NCI-H524 (cell line): ENCODE measurements at places on chromosomes 13 and 19.
A peak's percentile ranks its signal among the peaks of the same experiment; 100 is the strongest.

- DNase-seq: peak; percentile 64
These were observed 18.9 kb upstream of the ZSCAN5A start for GRCh38 chr19:56333506-56333905.

- no peak for DNase-seq
These were observed 15.5 kb upstream of the CYP4F2 start for GRCh38 chr19:15913384-15913783.

- no peak for DNase-seq
These were observed 68.3 kb downstream of the DNAJC3 start for GRCh38 chr13:95745289-95745688.

- DNase-seq: no peak
These were observed 15.9 kb upstream of the EFNB2 start for GRCh38 chr13:106551350-106551749.

GRCh38 chr13:50122455-50122854, 107.2 kb downstream of the KCNRG start:
- no peak for DNase-seq

GRCh38 chr19:5091018-5091683, 122.2 kb downstream of the KDM4B start:
- peak; percentile 97 for DNase-seq

GRCh38 chr13:98568918-98569317, 8.0 kb downstream of the STK24 start:
- no peak for DNase-seq

DNA sequence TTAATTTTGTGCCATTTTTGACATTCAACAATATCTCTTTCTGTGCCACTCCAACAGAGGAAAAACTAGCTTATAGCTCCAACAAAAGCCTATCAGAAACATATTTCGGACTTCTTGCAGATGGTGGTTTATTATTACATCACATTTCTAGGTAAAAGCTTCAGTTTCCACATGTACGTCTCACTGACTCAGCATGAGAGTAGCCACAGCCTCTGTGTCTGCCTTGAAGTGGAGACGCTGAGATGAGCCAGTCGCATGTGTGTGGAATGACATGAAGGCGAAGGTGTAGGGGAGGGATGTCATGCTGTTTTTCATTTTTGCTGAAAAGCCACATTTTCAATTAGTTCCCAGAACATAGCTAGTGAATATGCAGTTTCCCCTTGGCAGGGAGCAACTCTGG, 598.6 kb downstream of the EFNB2 start:
- DNase-seq: no peak

DNA sequence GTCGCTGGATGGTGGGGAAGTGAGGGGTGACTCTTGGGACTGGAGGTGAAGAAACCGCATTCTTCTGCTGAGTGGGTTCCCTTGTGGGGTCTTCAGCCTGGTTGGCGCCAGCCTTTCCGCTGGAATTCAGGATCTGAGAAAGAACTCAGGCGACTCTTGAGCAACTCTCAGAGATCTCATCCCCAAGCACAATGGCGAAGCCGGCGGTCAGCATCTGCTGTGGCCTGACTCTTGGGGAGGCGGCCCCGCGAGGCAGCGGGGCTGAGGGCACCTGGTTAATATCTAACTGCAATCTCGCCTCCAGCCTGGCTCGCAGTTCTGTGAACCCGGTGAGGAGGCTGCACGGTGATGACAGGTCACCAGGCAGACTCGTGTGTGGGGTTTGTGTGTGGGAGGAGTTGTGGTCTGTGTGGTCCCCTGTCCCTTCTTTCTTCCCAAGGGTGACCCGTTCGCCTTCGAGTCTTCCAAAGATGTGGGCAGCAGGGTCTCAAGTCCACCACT, 883 bp downstream of the ZNF441 start:
- peak; percentile 26 for DNase-seq

- DNase-seq: no peak
These were observed 124.0 kb upstream of the FNDC3A start for GRCh38 chr13:48851707-48852106.

- no peak for DNase-seq
These were observed 1435.7 kb downstream of the UQCRFS1 start for GRCh38 chr19:27777242-27777641.

- no peak for DNase-seq
These were observed 53.9 kb upstream of the AMER2 start for GRCh38 chr13:25225970-25226369.

DNA sequence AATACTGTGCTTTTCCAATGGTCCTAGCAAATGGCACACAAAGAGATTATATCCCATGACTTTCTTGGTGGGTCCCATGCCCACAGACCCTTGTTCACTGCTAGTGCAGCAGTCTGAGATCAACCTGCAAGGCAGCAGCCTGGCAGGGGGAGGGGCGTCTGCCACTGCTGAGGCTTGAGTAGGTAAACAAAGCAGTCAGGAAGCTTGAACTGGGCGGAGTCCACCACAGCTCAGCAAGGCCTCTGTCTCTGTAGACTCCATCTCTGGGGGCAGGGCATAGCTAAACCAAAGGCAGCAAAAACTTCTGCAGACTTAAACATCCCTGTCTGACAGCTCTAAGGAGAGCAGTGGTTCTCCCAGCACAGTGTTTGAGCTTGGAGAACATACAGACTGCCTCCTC, 82.9 kb downstream of the ZNF737 start:
- no peak for DNase-seq

GRCh38 chr13:25990801-25991200, 61.0 kb downstream of the SHISA2 start:
- DNase-seq: no peak

- DNase-seq: no peak
These were observed 1390.6 kb downstream of the UQCRFS1 start for GRCh38 chr19:27822336-27822735.

GRCh38 chr13:45882626-45883025, 31.1 kb upstream of the SIAH3 start:
- no peak for DNase-seq

DNA sequence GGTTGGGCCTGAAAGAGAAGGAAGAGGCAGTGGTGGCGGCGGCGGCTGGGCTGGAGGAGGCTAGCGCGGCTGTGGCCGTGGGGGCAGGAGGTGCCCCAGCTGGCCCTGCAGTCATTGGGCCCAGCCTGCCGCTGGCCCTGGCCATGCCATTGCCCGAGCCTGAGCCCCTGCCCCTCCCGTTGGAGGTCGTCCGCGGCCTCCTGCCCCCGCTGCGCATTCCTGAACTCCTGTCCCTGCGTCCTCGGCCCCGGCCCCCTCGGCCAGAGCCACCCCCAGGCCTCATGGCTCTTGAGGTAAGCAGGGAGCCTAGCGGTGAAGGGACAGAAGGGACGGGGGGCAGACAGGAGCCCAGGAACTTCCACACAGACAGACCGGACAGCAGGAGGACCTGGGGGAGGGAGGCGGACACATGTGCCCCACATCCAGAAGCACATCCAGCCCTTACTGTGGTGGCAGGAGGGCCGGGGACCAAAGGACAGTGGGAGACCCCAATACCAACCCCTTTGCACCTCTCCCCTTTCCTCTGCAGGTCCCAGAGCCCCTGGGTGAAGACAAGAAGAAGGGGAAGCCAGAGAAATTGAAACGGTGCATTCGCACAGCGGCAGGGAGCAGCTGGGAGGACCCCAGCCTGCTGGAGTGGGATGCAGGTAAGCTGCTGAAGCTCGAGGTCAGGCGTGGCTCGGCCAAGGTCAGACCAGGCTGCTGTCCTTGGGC, 5.0 kb downstream of the RBM42 start:
- no peak for DNase-seq

DNA sequence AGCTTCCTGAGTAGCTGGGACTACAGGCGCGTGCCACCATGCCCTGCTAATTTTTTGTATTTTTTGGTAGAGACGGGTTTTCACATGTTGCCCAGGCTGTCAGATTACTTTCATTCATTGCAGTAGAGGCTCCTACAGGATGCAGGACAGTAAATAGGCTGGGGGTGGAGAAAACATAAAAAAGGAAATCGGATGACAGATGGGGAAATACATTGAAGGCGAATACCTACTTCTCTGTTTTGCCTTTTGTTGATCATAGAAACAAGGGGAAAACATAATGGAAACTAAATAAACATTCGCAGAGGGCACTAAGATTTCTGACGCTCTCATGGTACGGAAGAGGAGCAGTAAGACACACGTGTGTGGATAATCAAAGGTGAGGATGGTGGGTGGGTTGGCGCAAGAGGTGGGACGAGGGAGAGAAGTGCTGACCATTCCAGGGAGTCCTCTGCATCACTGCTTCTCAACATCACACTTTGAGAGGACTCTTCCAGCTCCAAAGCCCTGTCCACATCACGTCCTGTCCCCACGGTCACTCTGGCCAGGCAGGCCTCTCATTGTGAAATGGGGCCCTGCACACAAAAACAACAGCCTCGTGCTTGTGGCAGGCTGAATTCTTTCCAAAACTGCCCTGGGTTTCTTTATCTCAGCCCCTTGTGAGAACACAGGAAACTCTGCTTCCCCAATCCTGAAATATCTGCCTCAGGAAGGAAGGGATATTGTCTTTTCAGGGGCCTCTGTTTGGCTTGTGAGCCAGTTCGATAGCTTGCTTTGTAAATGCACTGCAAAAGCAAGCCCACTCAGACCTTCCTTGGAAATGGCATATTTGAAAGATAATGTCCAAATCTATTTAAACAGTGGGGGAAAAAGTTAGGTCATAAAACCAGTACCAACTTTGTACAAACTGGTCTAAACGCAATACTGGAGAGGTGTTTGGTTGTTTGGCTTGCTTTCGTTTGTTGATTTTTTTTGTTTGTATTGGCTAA, 188.5 kb downstream of the FOXO1 start:
- DNase-seq: no peak

- no peak for DNase-seq
These were observed 406.3 kb downstream of the DCT start for GRCh38 chr13:94073007-94073744.

DNA sequence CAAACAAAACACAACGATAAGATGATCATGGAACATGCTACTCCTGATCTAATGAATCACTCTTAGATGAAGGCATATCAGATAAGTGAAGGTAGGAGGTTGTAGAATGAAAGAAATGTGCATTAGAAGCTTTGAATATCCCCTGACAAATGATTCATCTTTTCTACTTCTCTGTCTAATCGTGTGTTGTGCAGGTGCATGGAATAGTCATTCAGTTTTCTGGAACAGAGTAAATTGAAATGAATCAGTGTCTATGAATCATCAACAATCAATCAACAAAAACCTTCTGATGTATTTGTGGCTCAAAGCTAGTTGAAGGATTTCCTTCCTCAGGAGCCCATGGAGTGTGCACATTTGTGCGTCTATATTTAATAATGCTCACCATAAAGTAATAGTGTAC, 1290.4 kb upstream of the PCDH20 start:
- DNase-seq: no peak

DNA sequence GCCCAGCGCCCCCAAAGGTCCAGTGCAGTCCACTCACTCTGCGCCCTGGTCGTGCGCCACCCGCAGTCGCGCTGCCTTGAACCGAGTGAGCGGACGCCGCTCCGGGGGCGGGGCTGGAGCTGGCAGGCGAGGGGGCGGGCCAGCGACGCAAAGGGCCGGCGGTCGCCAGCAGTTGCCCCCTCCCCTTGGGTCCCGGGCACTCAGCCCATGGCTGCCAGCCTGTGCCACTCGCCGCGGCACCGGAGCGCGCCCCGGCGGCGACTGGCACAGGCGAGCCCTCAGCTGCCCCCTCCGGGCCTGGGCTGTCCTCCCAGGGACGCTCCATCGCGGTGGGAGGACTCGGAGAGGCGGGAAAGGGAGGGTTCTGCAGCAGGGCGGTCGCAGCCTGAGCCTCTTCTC, at the start of gene S1PR5:
Gene S1PR5, minus strand, starts transcription at position 87 of the 399 bp plus-strand sequence. CDS start 2,436 bp downstream, outside the sequence.
- DNase-seq: peak; percentile 29
